ENCODE measurements at places on chromosomes 4 and X. TPM values are rescaled to one million over a fixed set of nuclear protein-coding genes. Genes with fewer than 3 reads are reported as not detected.

DNA sequence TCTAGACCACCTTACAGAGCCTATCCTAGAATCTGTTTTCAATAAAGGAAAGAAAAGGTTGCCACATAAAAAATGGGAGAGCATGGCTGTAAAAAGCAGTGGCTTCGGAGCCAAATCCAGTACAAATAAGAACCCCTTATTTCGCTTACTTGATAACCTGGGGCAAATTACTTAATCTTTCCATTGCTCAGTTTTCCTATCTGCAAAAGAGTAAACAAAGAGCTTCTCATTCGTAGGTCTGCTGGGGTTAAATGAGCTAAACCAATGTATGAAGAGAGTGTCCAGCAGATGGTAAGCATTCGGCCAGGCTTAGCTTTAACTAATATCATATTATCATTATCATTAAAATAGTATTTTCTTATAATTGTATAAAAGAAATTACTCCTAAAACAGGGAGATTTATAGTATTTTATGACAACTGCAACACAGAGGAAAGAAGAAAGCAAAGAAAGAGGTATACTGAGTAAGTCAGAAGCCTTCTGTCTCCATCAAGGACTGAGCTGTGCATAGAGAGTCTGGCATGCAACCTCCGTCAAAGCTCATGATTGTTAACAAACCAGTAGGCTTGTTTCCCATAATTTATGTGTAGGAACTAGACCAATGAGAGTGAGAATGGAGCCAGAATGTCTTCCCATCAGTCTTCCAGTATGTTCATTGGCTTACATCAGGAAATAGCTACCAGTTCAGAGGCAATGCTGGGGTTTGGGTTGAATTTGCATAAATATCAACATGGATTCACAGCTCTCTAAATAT lies 364.9 kb downstream of the UNC5C start:
- no peak for DNase-seq

DNA sequence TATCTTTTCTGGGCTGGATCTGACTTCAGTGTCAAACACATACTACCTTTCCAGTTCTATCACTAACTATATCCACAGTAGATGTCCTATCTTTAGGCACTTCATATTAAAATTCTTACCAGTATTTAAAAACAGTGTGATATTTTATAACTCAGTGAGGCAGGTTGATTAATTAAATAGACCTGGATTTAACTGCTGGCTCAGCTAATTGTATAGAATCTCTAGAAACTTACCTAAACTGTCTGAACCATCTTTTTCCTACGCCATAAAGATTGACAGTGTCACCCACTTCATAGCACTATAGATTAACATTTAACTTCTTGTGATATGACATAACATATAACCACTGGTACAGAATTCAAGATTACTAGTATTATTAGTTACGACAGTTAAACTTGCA lies 935.3 kb downstream of the FAT4 start:
- DNase-seq: no peak

Gene SPATA4
- total RNA-seq: not detected

DNA sequence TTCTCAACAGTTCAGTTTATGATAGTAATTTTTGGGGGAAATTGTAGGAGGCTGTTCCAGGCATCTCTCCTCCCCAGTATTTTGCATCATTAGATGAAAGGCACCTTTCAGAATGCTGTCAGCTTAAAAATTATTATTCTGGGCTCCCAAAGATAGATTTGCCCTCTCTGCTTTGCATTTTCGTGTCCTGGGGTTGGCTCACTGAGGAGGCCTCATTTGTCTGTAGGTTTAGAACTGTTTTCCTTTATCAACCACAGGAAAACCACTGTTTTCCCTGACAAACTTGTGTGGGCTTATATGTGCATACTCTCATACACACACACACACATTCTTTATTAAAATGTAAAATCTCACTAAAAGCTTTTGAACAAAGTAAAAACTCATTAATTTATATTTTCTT lies 197.2 kb upstream of the VCX3A start:
- DNase-seq: no peak

Gene CLNK
- 1.3 TPM for total RNA-seq

Gene DAPP1
- 72.4 TPM for total RNA-seq

DNA sequence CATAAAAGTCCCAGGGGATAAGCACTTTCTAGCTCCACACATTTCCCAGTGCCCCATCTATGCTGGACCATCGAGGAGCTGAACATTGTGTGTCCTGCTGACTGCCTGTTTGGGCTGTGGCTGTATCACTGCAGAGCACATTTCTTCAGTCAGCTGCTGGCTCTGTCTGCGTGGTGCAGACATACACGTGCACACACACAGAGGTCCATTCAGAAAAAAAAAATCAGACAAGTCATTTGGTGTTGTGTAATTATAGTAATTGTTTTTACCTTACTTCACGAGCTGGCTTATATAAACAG lies 1.1 kb upstream of the PDLIM3 start:
- peak; percentile 59 for DNase-seq

GRCh38 chr4:29079260-29079659 lies 1640.9 kb upstream of the PCDH7 start:
- DNase-seq: no peak

Gene L1CAM
- total RNA-seq: 2.8 TPM

Gene STOX2
- total RNA-seq: 20.6 TPM

DNA sequence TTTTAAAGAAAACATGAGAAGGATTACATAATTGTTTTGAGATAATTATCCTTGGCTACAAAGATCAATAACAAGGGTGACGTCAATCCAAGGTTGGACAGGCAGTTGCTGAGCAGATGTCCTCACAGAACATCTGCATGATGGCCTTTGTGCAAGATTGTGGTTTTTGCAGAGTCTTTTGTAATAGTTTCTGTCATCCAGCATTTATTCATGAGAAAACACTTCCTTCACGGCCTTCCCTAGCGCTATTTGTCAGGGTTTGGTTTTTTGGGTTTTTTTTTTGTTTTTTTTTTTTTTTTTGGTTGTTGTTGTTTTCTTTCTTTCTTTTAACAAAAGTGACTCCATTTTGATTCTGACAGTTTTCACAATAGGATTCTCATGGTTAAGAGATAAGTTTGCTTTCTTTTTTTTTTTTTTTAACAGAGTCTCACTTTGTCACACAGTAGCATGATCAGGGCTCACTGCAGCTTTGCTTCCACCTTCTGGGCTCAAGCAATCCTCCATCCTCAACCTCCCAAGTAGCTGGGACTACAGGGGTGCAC lies 31.5 kb upstream of the ELF2 start:
- DNase-seq: no peak

DNA sequence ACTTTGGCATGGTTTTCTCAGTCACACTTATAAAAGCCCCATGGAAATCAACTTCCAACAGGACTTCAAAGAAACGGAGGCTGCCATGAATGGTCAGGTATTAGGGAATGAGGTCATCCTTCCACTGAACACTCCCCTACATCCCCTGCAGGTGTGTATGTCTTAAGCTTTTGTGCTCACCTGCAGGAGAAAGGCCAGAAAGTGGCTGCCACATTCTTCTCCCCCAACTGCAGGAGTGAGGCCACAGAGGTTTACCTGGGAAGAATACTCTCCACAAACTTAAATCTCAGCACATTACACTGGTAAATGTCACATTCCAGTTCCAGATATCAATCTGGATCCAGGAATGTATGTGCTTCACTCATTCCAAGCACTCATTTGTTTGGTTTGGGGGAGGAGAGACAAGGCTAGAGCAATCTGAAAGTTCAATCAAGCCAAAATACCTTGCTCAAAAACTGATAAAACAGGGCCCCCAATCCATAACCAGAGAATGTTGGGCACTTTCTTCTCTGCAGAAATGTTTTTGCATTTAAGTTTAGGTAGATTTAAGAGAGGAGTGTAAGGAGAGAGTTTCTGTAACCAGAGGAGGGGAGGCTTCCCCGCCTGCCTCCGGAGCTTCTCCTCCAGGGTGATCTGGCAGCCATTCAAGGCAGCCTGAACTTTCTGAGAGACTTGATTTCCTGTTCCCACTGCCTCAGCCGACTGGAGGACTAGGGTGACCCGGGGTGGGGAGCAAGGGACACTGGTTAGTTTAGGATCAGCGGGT lies 15.4 kb downstream of the FAM9C start:
- peak; percentile 74 for DNase-seq

- DNase-seq: no peak
Measured at GRCh38 chr4:10715135-10715534, 30.6 kb upstream of the CLNK start.

Gene SETD7
- total RNA-seq: 96.9 TPM

Gene INPP4B
- 96.9 TPM for total RNA-seq

- DNase-seq: no peak
Measured at GRCh38 chr4:538542-539142, 37.5 kb downstream of the TMEM271 start.

DNA sequence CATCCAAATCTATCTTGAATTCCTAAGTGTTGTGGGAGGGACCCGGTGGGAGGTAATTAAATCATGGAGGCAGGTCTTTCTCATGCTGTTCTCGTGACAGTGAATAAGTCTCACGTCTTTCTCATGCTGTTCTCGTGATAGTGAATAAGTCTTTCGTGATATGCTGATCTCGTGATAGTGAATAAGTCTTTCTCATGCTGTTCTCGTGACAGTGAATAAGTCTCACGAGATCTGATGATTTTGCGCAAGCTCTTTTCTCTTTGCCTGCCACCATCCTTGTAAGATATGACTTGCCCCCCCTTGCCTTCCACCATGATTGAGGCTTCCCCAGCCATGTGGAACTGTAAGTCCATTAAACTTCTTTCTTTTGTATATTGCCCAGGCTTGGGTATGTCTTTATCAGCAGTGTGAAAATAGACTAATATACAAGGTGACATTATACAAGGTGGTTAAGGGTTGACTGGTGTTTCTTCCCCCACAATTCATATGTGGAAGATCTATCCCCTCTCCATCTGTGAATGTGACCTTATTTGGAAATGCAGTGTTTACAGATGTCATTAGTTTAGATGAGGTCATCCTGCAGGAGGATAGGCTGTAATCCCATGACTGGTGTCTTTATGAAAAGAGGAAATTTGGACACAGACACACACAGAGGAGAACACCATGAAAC lies 27.6 kb downstream of the ARSD start:
- no peak for DNase-seq
